ENCODE measurements at places on chromosomes 12 and 14.

DNA sequence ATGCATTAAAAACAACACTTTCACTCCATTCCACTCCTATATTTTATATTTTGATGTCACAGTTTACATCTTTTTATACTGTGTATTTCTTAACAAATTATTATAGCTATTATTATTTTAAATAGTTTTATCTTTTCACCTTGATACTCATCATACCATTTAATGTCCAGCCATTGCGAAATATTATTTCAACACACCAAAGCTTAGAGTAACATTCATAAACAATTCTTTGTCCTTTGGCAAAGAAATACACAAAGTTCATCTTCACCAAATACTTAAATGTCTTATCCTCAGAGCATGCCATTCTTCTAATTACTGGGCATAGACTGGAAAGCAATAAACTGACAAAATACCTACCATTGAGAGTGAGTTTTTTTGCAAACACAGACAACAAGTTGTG, 1963.4 kb upstream of the FLRT2 start:
- DNase-seq: no peak

- DNase-seq: no peak
Observed at GRCh38 chr12:110180591-110181005, 56.4 kb downstream of the IFT81 start.

GRCh38 chr14:92780444-92781232, 13.5 kb upstream of the GOLGA5 start:
- no peak for DNase-seq

- DNase-seq: no peak
Observed at GRCh38 chr14:69153873-69154270, 953 bp upstream of the DCAF5 start.

DNA sequence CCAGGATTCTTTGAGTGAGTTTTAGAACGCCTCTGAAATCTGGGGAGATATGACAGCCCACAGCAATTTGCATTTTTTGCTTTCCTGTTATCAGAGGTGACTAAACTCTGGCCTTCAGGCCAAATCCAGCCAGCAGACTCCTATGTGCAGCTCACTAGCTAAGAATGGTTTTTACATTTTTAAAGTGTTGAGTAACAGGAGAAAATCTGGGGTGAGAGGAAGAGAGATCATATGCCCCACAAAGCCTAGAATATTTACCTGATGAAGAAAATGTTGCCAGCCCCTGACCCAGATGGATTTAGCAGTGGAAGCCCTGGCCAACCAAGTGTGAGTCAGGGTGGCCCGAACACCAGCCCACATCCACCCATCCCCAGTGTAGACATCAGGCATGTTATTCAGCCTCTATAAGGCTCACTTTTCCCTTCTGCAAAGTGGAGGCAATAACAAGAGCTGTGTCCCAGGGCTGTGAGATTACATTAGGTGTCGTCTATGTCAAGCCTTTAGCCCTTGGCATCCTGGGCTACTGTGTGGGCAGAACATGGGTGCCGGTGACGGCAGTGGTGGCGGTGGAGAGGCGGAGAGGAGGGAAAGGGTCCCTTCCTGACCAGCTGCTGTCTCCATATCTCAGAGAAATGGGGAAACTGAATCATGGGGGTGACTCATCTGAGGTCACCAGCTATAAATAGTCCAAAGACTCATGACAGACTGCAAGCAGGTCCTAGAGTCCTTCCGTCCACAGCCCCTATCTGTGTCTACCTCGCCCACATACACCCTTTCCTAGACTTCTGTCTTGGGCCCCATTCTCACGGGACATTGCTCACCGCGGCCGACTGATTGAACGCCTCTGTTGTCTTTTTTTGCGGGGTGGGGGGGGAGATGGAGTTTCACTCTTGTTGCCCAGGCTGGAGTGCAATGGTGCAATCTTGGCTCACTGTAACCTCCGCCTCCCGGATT, 32.6 kb upstream of the CD9 start:
- DNase-seq: no peak

GRCh38 chr12:27333403-27334009, 870 bp downstream of the BMAL2 start:
- no peak for DNase-seq

DNA sequence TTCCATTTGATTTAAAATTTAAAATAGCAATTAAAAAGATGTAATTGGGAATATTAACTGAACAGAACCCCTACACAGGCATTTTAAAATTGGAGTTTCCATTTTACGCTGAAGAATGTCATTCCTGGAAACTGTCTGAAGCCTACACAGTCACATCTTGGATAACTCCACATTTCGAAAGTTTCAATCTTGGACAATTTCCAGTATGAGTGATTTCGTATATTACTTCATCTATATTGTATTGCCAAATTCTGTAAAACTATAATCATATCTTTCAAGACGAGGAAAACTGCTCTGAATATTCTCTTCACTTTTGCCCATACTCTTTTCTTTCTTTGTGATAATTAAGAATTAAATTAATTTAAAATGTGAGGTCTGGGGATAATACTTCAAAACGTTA, 194.2 kb upstream of the ABCD2 start:
- no peak for DNase-seq

DNA sequence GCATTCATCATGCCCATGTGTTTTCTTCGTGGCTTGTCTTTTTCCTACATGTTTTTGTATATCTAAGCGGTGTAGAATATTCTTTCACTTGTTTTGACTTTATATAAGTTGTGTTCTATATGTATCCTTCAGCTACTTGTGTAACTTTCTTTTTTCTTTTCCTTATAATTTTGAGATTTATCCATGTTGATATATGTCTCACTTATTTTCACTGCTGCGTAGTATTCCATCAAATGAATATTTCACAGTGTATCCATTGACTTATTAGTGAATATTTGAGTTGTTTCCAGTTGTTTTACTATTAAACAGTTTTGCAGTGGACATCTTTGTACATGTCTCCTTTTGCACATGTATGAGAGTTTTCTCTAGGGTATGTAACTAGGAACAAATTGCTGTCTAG, 43.9 kb downstream of the BORCS5 start:
- DNase-seq: no peak

- DNase-seq: no peak
Observed at GRCh38 chr12:12327802-12328201, 22.2 kb downstream of the MANSC1 start.

All from amygdala (tissue), 56 donors.